ENCODE measurements at places on chromosomes 5 and 9. TPM values are rescaled to one million over a fixed set of nuclear protein-coding genes. Genes with fewer than 3 reads are reported as not detected.

GRCh38 chr9:27400334-27400880 lies 103.5 kb upstream of the EQTN start:
- DNase-seq, result no peak

GRCh38 chr5:178057839-178058238 lies 55.5 kb upstream of the N4BP3 start:
- no peak for DNase-seq

The EGFL7 gene
- total RNA-seq, result 3.2 TPM

DNA sequence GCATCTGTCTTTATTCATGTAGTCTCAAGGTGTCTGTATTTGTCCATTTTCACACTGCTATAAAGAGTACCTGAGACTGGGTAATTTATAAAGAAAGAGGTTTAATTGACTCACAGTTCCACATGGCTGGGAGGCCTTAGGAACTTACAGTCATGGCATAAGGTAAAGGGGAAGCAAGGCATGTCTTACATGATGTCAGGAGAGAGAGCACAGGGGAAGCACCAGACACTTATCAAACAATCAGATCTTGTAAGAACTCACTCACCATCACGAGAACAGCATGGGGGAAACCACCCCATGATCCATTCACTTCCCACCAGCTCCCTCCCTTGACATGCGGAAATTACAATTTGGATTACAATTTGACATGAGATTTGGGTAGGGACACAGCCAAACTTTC lies 44.2 kb downstream of the NLN start:
- no peak for DNase-seq

GRCh38 chr9:134488331-134489280 lies 153.0 kb upstream of the COL5A1 start:
- no peak for DNase-seq

- DNase-seq, result no peak
These were observed 125.8 kb upstream of the SLC12A2 start for GRCh38 chr5:127957701-127958239.

- DNase-seq, result no peak
These were observed 47.4 kb downstream of the POLK start for GRCh38 chr5:75558981-75559632.

DNA sequence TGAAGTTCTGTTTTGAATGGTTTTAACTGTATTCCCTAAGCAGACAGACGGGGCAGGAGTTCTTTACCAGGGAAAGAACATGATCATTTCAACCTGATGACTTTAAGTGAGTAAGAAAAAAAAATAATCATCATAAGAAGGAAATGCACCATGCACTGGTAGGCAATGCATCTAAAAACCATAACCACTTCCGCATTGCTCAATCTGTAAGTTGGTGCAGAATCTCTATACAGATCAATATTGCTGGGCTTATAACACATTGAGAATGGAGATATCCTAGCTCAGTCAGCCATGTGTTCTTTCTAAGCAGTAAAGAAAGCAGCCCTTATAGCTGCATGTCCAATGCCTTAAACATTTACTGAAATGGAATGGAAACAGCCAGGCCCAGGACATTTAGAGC lies 407.1 kb upstream of the DMAC1 start:
- DNase-seq, result no peak

DNA sequence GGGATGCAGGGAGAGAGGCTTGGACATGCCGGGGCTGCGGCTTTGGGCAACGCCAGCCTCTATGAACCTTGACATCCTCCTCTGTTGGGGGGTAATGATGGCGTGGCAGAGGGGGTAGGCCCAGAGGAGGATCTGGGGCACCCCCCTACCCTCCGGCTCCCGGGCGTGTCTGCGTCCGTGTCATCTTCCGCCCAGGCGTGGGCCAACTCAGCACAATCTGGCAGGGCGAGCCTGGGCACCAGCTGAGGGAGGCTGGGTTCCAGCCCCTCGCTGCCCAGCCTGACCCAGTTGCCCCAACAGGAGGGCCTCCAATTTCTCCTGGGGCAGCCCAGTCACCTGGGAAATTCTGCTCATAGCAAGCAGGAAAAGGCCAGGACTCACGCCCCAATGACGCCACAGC lies 62.9 kb upstream of the IL17B start:
- no peak for DNase-seq

DNA sequence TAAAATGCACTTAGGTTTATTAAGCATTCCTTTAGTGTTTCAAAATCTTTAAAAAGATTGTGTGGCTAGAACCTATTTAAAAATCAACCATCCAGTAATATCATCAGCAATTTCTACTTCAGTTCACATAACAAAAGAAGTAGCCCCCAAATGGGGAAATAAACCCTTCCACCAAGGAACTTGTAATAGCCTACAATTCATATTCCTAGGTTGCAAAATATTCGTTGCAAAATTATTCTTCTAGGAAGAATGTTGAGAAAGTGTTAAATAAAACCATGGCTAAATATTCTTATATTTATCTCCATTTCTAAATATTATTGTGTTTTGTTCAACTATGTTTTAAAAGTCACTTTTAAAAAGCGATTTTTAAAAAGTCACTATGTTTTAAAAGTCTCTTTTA lies 177.9 kb upstream of the PRLR start:
- no peak for DNase-seq

DNA sequence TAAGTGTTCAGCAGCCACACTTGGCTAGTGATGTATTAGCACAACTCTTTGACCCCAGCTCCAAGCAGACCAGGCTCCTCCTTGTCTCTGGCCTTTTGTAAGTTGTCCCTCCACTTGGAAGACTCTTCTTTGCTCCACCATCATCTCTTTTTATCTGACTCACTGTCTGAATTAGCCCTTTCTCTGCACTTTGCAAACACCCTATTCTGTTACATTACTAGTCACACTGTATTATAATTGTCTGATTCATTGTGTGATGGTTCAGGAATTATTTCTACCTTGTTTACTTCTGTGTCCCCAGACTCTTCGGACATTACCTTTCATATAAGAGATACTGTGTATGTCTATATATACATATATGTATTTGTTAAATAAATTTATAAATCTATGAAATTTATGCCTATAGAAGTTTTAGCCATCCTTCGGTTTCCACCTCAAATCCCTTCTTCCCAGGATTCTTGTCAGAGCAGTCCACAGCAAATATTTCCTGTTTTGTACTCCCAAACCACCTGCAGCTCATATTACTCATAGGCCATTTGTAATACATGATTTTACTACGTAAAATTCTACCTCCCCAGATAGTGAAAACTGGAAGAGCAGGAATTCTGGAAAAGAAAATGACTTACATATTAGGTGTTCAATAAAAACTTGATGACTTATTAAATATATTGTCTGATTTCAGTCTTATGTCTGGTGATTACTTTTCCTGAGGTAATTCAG lies 69.0 kb downstream of the MTAP start:
- no peak for DNase-seq

GRCh38 chr9:123964761-123965160 lies 34.8 kb upstream of the DENND1A start:
- DNase-seq, result no peak

DNA sequence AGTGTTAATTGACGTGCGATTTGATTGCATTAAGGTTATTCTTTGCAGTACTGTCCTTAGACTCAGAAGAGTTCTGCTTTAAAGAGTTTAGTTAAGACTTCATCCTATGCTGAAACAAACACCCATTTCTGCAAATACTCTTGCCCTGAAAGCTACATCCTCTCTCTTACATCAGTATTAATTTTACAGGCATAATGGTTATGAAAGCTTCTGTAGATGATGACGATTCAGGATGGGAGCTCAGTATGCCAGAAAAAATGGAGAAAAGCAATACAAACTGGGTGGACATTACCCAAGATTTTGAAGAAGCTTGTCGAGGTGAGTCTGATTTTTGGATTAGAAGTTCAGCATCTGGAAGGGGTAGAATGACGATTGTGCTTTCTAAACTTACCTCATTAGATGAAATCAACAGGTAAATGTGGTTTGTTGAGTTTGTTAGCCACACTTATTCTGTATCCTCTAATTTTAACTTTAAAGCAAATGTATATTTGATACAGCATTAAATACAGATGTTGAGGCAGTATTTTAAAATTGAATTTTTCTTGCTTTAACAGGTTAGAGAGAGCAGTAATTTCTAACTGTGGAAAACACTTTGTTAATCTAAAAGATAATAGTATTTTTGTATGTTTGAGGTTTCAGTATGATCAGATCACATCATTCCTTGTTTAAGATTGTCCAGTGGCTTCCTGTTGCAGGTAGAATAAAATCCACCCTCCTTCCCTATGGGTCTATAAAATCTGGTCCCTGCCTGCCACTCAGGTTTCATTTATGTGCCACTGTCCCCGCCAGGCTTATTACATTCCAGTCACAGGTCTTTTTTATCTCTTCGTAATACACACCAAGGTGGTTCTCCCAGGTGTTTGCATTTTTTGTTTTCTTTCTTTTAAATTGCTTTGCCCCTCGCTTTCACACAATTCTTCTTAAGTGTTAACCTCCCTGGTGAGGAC lies 1.3 kb downstream of the NAA35 start:
- peak; percentile 8 for DNase-seq

DNA sequence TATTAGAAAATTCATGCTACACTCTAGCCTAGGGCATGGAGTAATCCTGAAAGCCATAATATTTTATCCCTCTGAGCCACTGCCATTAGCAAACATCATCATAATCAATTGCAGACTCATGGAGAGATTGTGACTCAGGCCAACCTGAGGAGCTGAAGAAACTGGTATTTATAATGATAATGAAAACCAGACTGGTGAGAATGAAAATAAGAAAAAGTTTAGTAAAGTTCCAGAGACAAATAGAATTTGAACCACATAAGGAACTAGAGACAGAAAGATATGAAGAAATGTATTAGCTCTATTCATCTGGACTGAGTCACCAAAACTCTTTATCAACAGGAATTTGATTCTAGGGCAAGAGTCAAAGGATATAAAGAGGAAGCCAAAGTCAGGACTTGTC lies 158.7 kb downstream of the DRD1 start:
- DNase-seq, result peak; percentile 48

The PCDHGB5 gene
- total RNA-seq, result not detected

- peak; percentile 25 for DNase-seq
These were observed 27.7 kb downstream of the PCDHB15 start for GRCh38 chr5:141272906-141273305.

The TMC1 gene
- total RNA-seq, result 0.53 TPM

DNA sequence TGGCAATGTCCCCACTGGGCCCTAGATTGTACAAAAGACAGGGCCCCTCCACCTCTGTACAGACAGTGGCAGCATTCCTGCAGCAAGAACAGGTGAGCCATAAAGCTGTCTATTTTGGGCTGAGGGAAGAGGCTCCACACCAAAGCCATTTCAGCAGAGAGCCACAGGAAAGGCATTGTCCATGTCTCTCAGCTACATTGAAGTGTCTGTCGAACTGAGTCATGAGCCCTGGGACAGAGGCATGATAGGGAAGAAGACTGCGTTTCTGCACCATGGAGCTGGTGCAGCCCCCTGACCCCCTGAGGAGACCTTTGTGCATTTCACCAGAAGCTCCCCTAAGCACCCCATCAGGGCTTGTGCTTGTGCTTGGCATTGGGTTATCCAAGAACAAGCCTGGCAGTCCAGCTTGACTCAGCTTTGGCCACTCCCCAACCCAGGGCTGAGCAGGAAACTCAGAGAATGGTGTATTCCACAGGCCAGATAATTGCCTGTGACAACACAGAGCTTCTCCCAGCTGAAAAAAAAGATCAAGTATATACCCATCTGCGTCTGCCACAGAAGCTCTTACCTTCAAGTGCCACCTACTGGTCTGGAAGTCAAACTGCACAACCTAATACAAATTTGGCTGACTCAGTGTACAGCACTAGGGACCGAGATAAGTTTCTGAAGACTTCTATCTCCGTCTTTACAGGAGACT lies 5.9 kb upstream of the FRMD3 start:
- peak; percentile 65 for DNase-seq

GRCh38 chr5:111384220-111384619 lies 128.1 kb downstream of the STARD4 start:
- DNase-seq, result no peak

The TAF1L gene
- total RNA-seq, result under 0.01 TPM

DNA sequence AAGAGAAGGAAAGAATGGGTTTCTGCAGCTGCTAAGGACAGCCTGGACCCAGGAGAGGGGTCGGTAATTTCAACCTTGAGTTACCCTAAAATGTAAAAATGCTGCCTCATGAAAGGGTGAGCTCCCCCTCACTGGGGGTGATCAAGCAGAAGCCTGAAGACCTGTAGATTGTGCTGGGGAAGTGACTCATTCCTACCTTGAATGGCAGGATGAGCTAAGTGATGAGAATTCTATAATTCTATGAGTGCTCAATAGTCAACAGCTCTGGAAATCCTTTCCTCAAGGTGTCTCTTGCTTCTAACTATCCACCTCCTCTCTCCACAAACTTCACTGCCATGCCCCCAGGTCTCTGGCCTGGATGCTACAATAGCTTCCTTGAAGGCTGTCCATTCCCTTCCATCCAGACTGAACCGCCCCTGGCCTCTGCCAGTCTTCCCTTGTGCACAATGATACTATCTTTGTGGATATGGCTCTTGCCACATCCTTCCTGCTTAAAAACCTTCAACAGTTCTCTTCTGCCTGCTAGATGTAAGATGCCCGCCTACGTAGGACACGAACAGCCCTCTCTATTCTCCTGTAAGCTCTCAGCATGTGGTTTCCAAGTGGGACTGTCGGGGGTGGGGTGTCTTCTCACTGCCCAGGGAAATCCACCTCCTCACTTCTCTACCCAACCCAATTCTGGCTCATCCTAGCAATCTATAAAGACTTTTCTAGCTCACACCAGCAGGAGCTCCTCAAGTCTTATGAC lies 50.6 kb downstream of the PTPN3 start:
- DNase-seq, result no peak

The CBY3 gene
- total RNA-seq, result not detected

- DNase-seq, result no peak
These were observed 733 bp downstream of the COL23A1 start for GRCh38 chr5:178589180-178590140.

GRCh38 chr5:96809921-96810320 lies 2.2 kb upstream of the ERAP1 start:
- DNase-seq, result no peak

DNA sequence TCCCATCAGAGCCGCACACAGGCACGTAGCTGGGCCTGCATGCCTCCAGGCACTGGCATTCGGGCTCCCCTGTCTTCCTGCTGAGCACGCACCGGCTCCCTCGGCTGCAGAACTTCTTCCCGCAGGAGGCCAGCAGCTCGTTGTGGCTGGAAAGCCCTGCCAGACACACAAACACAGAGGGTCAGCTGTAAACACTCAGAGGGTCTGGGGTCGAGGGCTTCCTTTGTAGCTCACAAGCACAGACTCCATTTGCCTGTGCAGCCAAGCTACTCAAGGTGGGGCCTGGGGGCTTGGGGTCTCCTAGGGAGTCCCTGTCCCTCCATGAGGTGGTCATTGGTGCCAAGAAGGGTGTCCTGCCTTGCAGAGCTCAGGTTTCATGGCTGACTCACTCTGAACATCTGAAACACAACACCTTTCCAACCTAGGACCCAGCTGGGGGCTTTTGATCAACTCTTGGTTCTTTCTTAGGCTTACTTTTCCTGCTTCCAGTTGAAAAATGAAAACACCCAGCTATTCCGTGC lies 211.4 kb downstream of the FSTL4 start:
- DNase-seq, result no peak

- DNase-seq, result no peak
These were observed 144.3 kb downstream of the GIN1 start for GRCh38 chr5:102975457-102976182.

Measured in HT-29 (cell line).